ENCODE measurements at places on chromosomes 16 and 17.

DNA sequence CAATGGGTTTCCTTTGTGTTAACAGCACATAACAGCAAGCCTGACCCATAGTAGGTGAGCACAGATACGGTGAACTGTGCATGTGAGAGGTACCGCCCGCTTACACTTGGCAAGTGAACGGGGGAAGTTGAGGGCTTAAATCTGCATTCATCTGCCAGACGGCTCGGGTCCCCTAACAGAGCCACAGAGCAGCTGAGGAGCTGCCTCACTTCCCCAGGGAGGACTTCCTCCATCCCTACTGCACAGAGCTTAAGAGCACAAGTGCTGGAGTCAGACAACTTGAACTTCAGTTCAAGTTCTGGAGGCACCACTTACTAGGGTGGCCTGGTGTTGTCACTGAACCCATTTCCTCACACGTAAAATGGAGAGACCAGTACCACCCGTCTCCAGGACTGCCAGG is 13.4 kb downstream of the RAB5C start:
- no peak for DNase-seq

GRCh38 chr16:1414532-1415260 is at the start of gene UNKL:
UNKL (minus strand) TSS chr16:1414704; CDS start chr16:1414691, 13 bp downstream.
- DNase-seq = peak; percentile 41

- peak; percentile 70 for DNase-seq
These were observed at the start of gene SLFN13 for GRCh38 chr17:35448214-35448898. SLFN13 (minus strand) TSS chr17:35448766; CDS start chr17:35445680, 3,086 bp downstream.

- DNase-seq = no peak
These were observed 55.7 kb downstream of the TOX3 start for GRCh38 chr16:52491216-52491615.

DNA sequence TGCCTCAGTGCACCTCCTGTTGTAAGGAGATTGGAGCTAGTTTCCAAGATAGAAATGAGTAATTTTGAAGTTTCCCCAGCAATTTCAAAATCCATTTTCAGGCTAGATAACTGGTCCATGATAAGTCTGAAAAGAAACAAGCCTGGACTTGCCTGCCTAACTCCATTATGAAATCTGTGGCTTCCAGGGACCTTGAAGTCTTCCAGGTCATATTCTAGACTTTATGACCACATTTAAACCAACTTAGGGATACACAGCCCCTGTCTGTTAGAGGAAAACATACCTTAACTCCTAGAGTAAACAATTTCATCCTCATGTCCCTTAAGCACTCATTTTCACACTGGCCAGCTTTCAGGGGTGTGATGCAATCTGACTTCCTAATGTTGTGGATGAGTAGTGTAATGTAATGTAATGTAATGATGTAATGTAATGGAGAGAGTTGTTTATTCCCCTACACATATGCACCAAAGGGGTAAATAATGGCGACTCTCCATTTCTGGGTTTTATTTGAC is 96.7 kb upstream of the FAM20A start:
- DNase-seq = no peak
